ENCODE measurements at places on chromosomes 13 and 19.
A peak's percentile ranks its signal among the peaks of the same experiment; 100 is the strongest.

- no peak for DNase-seq
These were observed 9.2 kb downstream of the ADGRE2 start for GRCh38 chr19:14769201-14769600.

- DNase-seq, result no peak
These were observed 3.4 kb upstream of the GRWD1 start for GRCh38 chr19:48442116-48443035.

GRCh38 chr19:44525721-44526430, 3.6 kb downstream of the CEACAM20 start:
- DNase-seq, result no peak

GRCh38 chr13:25192936-25193335, 20.8 kb upstream of the AMER2 start:
- no peak for DNase-seq

GRCh38 chr13:25910991-25911419, 140.8 kb downstream of the SHISA2 start:
- no peak for DNase-seq

DNA sequence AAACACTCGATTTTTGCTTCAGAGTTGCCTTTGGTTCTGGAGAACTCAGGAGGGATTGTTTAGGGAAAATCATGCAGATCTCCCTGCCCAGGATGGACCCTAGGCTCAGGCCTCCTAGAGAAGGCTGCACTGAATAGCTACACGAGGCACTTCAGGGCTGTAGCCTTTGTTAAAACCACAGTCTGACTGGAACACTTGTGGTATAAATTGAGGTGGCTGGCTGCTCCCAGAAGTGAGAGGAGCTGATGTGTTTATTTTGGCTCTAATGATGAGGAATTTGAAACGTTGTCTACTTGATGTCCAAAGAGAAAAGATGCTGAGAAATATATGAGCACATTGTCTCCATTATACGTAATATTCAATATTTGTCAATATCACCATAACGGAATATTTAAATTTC, 762.1 kb upstream of the ARGLU1 start:
- no peak for DNase-seq

GRCh38 chr13:70714993-70715392, 606.7 kb upstream of the KLHL1 start:
- no peak for DNase-seq

- no peak for DNase-seq
These were observed 63.4 kb downstream of the SLAIN1 start for GRCh38 chr13:77760893-77761292.

GRCh38 chr13:65855242-65855805, 1374.8 kb downstream of the PCDH9 start:
- no peak for DNase-seq

DNA sequence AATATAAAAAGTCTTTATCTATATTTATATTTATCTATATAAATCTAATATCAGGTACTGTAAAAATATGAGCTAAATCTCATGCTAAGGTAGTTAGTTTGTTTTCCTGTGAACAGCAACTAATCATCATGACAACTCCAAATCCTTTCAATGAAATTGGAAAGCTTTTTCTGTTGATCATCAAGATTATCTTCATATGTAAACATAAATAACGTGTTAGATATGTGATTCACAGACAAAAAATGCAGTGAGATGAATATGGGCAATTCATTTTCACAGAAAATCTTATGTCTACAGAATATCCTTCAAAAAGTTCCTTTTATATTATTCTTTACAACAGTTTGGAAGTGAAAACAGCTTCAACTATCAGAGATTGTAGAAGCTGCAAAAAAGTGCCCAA, 41.7 kb upstream of the EEF1AKMT1 start:
- no peak for DNase-seq

DNA sequence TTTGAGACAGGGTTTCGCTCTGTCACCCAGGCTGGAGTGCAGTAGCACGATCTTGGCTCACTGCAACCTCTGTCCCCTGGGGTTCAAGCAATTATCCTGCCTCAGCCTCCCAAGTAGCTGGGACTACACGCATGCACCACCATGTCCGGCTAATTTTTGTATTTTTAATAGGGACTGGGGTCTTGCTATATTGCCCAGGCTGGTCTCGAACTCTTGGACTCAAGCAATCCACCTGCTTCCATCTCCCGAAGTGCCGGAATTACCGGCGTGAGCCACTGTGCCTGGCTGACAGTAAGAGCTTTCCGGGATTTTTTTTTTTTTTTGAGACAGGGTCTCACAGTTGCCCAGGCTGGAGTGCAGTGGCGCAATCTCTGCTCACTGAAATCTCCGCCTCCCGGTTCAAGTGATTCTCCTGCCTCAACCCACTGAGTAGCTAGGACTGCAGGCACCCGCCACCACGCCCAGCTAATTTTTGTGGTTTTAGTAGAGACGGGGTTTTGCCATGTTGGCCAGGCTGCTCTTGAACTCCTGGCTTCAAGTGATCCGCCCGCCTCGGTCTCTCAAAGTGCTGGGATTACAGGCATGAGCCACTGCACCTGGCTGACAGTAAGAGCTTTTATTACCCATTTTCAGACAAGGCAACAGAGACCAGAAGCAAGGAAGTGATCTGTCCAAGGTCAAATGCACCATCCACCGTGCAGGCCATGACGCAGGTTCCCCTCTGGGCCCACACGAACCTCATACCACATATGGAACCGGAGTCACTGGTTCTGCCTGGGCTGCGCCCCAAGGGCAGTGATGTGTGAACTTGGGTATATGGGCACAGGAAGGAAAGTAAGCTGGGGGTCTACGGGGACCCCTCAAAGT, 21.0 kb downstream of the RFX1 start:
- DNase-seq, result no peak

- peak; percentile 44 for DNase-seq
These were observed 2.5 kb upstream of the ISYNA1 start for GRCh38 chr19:18440415-18440877.

- no peak for DNase-seq
These were observed 13.7 kb downstream of the SLC7A10 start for GRCh38 chr19:33211794-33212435.

DNA sequence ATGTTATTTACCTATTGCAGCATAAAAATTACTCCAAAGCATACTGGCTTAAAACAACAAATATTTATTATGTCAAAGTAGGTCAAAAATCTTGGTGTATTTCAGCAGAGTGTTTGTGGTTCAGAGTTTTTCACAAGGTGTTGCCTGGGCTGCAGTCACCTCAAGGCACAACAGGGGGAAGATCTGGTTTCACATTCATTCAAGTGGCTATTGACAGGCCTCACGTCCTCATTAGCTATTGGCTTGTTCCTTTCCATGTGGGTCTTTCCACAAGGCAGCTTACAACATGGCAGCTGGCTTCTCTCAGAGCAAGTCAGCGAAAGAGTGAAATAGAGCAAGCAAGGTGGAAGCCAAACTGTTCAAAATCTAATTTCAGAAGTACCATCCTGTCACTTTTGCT, 602.9 kb downstream of the OLFM4 start:
- no peak for DNase-seq

- DNase-seq, result peak; percentile 92
These were observed 29.2 kb downstream of the PIP5K1C start for GRCh38 chr19:3670796-3671679.

GRCh38 chr19:33467851-33468250, 53.7 kb downstream of the PEPD start:
- DNase-seq, result no peak

DNA sequence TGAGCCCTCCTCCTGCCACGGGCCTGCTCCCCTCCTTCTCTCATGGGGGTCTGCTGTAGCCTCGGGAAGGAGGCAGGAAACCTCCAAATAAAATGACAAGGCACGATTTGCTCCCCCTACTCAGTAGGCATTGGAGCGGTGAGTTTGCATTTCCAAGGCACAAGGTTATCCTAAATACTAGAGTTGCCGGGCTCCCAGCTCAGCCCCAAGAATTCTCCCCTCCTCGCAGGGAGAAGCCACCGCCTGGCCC, 1.5 kb downstream of the CEBPA start:
- DNase-seq, result no peak

GRCh38 chr13:39676315-39676876, 20.9 kb downstream of the COG6 start:
- DNase-seq, result peak; percentile 71

DNA sequence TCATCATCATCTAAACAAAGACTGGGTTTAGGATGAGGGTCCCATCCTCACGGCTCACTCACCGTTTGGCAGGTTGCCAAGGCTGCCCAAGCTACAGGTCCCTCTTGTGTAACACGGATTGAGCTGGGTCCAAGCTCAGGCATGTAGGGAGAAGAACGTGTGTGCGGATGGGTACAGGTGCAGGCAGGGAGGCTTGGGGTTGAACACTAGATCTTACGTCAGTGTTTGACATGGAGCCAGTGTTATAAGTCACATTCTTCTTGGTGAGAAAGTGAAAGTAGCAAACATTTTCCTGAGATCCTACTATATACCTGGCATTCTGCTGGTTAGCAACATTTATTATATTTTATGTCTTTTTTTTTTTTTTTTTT, 136.8 kb upstream of the RNF113B start:
- no peak for DNase-seq

DNA sequence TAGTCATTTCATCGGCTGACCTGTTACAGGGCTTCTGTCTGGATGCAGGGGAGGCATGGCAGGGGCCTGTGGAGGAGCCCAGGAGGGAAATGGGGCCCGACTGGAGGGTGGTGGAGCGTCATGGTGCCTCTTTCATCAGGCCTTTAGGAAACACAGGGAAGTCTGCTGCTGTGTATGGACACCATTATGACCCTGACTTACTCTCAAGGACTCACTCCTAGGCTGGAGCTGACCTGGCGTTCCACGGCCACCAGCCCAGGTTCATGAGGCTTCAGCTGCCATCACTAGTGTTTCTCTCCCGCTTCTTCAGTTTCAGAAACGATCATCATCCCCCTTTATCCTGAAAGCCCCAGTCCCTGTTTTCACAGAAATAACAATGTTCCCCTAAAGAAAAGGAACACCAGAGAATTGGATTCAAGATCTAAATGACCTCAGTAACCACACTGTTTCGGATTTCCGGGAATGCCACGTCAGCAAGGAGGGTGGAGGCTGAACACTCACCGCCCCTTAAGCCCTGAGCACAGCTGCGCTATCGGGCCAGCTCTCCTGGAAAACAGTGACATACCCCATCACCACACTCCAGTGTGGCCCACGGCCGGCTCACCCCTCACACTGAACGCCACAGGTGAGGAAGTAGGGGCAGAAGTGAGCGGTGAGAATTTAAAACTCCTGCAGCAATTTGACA, 67.6 kb downstream of the SOX1 start:
- no peak for DNase-seq

DNA sequence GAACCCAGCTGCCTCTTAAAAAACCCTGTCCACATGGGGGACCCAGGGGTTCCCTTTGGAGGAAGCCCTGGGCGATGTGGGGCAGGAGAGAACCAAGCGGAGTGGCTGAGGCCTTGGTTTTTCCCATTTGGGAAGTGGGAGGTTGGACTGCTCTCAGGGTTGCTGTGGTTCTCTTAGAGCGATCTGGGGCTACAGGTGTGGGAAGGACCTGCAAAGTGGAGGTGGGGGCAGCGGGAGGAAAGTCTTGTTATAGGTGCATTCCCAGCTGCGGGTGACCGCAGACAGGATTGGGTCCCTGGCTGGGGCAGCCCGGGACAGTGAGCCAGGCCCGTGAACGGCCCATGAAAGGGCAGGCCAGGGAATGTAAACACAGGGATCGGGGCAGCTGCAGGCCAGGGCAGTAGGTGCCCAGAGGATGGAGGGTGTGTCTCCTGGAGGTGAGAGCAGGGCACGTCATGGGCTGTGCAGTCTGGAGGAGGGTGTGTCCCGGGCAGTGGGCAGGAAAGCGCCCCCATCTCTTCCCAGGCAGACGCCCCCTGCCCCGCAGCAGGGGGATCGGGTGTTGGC, 814 bp downstream of the SLC25A23 start:
- no peak for DNase-seq

DNA sequence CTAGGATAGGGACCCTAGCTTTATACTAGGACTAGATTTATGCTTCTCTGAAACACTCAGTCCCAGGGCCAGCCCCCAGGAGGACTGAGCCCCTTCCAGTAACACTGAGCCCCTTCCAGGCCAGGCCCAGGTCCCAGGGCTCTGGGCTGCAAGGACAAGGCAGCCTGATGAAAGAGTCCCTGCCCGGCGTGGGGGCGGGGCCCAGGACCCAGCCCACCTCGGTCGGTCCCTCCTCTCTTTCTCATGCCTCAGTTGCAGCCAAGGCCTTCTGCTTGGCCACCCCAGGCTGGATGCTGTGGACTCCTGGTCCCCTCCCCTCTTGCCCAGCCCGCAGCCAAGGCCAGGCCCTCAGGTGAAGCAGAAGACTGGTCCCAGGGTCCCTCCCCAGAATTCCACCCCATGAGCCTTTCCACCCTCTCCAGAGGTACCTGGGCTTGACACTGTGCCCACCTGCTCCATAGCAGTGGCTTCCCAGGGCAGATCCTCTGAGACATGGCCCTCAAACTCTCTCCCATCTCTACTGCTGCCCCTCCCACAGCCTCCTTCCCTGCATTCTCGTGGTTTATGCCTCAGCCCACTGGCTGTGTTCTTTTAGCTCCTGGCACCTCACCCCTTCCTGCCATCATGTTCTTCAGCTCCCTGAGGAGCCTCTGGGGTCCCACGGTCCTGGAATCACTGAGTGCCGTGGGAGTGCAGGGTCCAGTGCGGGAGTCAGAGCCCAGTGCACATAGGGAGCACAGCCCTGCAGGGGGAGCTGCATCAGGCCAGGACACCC, 53.6 kb upstream of the C1QTNF9B start:
- no peak for DNase-seq

DNA sequence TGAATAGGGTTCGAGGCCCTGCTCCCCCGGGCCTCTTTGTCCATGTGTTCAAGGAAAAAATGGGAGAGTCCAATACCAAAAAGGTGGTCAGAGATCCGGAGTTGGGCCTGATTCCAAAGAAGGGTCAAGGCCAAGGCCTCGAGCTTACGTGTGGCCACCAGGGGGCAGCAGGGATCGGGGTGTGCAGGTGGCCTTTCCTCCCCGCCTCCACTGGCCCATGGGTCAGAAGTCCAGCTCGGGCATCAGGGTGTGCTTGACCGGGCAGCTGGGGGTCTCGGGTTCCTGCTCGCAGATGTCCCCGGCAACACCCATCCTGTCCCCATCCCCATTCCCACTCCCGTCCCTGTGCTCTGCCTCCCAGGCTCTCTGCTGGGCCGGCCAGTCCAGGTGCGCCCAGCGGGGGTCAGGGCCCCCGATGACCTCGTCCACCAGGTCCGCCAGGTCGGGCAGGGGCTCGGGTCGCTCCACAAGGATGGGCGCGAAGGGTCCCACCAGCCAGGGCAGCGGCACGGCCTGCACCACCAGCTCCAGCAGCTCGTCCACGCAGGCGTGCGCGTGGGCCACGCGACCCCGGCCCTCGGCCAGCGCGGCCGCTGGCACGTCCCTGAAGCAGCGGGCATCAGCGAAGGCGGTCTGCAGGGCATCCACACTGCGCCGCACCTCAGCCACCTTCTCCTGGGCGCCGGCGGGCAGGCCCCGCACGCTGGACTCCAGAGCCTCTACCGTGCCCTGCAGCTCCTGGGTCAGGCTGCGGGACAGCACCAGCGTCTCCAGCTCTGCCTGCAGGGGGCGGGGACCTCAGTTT, 5.2 kb upstream of the PLIN4 start:
- DNase-seq, result peak; percentile 74

DNA sequence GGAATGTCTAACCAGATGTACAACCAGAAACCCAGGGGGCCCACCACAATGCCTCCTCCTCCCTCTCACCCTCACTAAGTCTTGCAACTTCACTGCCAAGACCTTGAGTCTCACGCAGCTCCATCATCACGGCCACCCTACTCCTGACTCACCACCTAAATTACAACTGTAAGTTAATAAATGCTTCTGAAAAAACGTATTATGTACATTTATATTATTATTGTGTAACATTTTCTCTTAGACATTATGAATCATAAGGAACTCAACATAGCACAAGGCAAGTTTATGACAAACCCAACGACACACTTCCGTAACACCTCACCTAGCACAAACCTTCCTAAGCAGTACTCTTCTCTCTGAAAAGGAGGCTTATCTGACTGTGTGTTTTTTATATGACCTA, 20.7 kb downstream of the MIPEP start:
- no peak for DNase-seq
